ENCODE measurements at places on chromosomes 4 and X.

GRCh38 chr4:128877934-128878333 is 68.4 kb downstream of the JADE1 start:
- no peak for DNase-seq

DNA sequence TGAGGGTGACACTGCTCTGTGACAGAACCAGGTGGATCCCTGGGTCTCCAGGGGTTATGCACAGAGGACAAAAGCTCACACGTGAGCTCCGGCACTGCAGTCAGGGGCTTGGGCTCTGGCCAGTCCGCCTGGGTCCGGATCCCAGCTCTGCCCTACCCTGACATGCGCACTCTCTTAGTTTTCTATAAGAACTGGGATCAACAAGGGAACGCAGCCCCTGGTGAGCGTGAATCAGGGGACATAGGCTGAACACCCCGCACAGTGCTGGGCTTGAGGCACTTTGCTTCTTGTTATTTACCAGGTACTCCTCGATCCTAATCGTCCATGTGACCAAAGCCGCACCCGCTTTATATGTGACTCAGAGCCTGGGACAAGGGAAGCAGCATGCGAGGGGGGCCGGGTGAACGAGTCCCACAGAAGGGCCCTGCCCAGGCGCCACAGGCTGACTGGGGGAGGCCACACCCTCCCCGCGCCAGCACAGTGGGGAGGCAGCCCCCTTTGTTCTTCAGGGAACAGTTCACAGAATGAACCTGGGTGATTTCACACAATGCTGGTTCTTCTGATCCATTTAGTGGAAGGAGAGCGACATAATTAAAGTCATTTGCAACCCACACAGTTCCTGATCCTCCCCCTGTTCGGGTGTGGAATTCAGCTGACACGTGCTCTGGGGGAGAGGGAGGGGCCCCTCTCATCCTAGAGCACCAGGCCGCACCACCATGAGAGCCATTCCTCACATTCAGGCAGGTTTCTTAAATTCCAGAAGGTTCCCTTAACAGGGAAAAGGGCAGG is 55.5 kb downstream of the WFS1 start:
- no peak for DNase-seq

DNA sequence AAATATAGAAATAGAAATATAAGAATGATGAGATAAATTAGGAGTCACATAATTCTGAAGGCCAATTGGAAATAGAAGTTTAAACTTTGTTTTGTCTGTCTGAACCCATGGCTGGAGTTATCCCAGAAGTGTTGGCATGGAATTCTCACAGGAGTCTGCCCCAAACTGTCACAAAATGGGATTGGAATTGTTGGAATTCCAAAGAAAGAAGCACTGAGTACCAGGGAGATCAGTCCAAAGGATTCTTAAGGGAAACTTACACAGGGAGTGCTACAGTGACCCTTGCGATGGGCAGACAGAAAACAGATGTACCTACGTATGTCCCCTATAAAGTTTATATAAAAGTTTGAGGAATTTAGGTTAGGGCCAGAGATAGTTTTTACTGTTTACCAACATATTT is 1607.7 kb downstream of the ARAP2 start:
- DNase-seq, result no peak

GRCh38 chr4:145709336-145709735 is 29.4 kb downstream of the C4orf51 start:
- no peak for DNase-seq

DNA sequence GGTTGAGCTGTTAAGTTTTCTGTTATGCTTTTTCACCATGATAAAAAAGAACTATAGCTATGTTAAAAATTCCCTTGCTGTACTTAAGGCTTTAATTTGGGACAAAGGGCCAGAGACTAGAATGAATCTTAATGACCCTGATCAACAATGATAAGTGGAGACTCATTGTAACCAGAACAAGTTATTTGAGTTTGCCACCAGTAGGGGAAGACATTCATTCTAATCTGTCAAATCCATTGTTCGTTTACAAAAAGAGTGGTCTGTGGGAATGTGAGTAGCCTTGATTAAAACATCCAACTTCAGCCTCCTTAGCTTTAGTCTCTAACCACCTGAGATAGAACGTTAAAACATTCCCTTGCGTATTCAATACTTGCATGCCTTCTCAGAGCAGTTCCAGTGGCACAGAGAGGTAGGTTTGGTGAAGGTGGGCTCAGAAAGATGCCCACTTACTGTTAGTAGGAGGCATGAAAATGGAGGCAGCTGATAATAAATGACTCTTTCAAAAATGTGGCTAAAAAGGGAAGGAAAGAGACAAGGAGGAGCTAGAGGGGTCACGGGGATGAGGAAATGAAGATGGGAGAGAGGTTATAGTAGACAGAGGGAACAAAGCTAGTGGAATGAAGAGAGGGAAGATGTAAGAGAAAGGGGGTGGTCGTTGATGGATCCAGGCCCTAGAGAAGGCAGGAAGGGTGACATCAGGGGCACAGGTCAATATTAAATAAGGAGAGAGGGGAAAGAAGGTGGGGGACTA is 66.2 kb downstream of the EGF start:
- no peak for DNase-seq

GRCh38 chr4:3365871-3366842 is 73.3 kb downstream of the RGS12 start:
- no peak for DNase-seq

GRCh38 chrX:148854306-148854705 is 353.9 kb downstream of the AFF2 start:
- DNase-seq, result no peak

GRCh38 chr4:25723409-25723808 is 67.8 kb downstream of the SLC34A2 start:
- DNase-seq, result no peak
